ENCODE measurements at places on chromosomes 1 and 21.

DNA sequence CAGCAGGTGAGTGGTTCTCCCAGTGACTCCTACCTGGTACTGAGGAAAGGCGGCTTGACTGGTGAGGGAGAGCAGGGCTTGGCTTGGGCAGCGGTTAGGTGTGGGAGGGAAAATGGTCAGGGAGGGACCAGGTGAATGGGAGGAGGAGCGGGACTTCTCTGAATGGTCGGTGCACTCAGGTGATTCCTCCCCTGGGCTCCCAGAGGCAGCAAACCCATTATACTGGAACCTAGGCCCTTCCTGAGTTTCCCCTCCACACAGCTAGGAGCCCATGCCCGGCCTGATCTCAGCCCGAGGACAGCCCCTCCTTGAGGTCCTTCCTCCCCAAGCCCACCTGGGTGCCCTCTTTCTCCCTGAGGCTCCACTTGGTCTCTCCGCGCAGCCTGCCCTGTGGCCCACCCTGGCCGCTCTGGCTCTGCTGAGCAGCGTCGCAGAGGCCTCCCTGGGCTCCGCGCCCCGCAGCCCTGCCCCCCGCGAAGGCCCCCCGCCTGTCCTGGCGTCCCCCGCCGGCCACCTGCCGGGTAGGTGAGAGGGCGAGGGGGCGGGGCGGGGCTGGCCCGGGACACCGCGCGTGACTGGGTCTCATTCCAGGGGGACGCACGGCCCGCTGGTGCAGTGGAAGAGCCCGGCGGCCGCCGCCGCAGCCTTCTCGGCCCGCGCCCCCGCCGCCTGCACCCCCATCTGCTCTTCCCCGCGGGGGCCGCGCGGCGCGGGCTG lies 2.3 kb downstream of the ARTN start:
- DNase-seq = no peak

- DNase-seq = no peak
Measured at GRCh38 chr21:45228171-45228641, 59.5 kb downstream of the POFUT2 start.

DNA sequence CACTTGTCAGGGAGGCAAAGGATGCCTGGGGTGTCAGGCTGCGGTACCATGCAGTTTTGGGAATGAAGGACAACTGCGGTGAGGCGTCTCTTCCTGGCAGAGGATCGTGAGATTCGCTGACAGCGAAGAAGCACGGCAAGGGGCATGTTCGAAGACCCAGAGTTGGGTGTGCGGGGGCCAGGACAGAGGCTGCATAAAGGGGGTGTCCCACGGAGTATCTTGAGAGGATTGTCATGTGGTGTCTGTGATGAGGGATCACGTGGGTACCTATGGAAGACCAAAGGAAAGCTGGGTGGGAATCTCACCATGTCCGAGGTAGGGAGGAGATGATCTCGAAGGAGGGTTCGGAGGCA lies 372 bp downstream of the SLC25A44 start:
- DNase-seq = no peak

GRCh38 chr1:117569856-117570255 lies 36.0 kb upstream of the TENT5C start:
- no peak for DNase-seq

GRCh38 chr21:33264561-33264960 lies 1.6 kb upstream of the IL10RB start:
- DNase-seq = no peak

- no peak for DNase-seq
Measured at GRCh38 chr1:36464605-36465393, 615 bp upstream of the MRPS15 start.

DNA sequence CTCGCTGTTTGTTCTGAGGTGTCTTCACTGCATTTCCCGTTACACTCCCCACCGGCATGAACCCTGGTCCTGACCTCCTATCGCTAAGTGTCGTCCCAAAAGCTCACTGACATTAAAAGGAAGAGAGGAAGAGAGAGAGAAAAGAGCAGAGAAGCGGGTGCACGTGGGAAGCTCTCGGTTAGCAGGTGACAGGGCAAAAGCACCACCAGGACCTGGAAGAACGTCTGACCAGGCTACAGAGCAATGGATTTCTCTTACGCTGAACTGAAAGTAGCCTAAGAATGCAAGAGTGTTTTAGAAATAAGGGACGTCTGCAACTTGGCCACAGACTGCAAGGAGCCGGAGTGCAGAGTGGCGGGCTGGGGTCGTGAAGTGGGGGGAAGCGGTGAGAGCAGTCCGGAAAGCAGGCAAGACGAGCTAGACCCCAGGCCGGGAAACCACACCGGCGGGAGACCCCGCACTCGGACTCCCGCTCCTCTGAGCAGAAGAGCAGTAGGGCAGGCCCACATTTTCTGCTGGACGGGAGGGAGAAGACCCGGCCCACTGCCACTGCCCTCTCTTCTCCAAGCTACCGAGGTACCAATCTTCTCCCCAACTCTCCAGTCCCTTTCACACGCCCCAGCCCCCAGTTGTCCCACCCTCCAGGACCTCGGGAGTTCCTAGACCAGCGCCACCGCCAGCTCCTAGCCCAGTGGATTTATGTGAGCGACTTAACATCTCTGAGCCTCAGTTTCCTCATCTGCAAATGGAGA lies 8.3 kb upstream of the MPZL1 start:
- DNase-seq = peak; percentile 49

Measured in mesothelial cell of epicardium (in vitro differentiated cells).